Right hindlimb (tissue), 1 donor: ENCODE measurements at places on chromosomes 11 and 22.

DNA sequence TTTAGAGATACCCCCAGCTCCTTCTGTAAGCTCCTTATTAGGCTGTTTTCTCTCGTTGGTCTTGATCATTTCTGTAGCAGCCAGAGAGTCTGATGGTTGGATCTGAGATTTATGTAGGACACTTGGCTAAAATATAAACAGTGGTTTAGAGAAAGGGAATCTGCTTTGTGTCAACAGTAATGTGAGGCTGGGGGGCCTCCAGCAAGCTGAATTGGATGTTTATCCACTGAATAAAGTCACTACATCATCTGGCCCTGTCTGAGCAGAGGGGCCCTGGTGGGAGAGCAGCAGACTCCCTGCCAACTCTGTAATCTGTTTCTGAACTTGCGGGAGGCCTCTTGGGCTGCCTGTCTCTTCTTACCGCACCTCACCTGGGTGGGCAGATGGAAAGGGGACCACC, 328.5 kb upstream of the PLET1 start:
- DNase-seq, result peak; percentile 43

- DNase-seq, result no peak
These were observed 2.9 kb upstream of the SGSM1 start for GRCh38 chr22:24803064-24803542.

GRCh38 chr11:14388352-14388751, 29.4 kb upstream of the RRAS2 start:
- DNase-seq, result no peak

- DNase-seq, result no peak
These were observed 40.4 kb upstream of the RAPSN start for GRCh38 chr11:47489395-47489755.

- DNase-seq, result no peak
These were observed 86.2 kb upstream of the SORL1-AS1 start for GRCh38 chr11:121539000-121539399.

GRCh38 chr11:100810666-100811065, 123.6 kb downstream of the ARHGAP42 start:
- DNase-seq, result no peak

- no peak for DNase-seq
These were observed 102.9 kb downstream of the USP35 start for GRCh38 chr11:78291503-78292108.

- no peak for DNase-seq
These were observed 1.2 kb downstream of the SYVN1 start for GRCh38 chr11:65132988-65133700.

GRCh38 chr11:112651386-112651785, 309.8 kb upstream of the NCAM1 start:
- DNase-seq, result no peak

DNA sequence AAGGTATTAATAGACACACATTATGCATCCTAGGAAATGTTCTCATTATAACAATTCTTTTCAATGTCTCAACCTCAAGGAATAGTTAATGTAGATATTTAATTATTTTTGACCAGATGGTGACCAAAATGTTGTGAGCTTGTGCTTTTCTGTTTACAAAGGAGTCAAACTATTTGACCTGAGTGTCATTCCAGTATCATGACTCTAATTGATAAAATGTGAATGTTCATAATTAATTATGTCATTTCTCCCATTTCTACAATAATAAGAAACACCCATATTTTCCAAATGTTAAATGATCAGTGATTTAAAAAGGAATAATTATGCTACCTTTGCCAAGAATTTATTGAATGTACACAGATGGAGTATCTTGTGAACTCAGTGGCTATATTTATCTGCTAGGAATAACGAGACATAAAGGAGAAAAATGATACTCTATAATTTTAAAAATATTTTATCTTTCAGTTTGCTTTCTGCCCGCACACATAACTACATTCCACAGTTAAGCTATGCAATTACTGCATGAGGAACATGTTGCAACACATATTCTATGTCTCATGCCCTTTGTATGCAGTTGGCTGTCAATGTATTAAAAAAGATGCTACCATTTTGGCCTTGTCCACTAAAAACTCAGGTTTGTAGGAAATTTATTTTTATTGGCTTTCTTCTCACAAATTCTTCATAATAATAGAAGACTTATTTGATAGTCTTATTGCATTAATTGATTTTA, 376.7 kb upstream of the CCDC179 start:
- no peak for DNase-seq
